Thyroid gland (tissue), 4 donors: ENCODE measurements at places on chromosomes 5 and 9. TPM values are rescaled to one million over a fixed set of nuclear protein-coding genes. Genes with fewer than 3 reads are reported as not detected.

DNA sequence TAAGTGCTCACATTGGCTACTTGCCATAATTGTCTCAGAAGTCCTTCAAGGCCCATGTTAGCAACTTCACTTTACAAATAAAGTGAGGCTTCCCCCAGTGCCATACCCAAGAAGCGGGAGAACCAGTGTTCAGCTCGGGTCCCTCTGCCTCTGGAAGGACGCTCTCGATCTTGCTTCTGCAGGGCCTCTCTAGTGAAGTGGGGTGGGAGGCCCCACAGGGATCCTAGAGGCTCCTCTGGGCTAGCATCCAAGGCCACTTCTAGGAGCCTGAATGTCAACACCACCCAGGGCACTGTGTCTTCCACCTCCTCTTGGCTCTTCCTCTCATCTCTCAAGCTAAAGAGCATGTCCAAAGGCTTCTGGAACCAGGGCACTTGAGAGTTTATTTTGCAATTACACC is 282.5 kb downstream of the GADD45G start:
- peak; percentile 56 for DNase-seq

ADRA1B gene
- total RNA-seq, result 13.2 TPM

- DNase-seq, result no peak
Measured at GRCh38 chr5:132365213-132365612, 4.3 kb upstream of the SLC22A5 start.

DNA sequence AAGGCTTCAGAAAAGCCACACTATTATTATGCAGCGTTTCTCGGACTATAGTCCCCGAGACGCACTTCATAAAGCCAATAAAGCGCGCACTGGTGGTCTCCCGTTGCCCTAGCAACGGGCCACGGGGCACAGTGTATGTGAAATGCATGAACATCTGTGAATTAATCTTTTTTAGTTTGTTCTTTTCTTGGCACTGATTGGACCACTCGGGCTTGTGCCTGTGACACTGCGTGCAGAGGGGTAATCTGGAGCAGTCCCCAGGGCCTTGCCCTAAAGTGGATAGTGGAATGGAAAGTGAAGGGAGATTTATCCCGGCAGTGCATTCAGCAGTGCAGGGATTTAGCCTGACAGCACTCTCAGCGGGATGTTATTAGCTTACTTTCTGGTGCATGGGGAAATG is 92.1 kb downstream of the TLE4 start:
- no peak for DNase-seq

- no peak for DNase-seq
Measured at GRCh38 chr9:110561826-110562225, 17.7 kb downstream of the SVEP1 start.

DNA sequence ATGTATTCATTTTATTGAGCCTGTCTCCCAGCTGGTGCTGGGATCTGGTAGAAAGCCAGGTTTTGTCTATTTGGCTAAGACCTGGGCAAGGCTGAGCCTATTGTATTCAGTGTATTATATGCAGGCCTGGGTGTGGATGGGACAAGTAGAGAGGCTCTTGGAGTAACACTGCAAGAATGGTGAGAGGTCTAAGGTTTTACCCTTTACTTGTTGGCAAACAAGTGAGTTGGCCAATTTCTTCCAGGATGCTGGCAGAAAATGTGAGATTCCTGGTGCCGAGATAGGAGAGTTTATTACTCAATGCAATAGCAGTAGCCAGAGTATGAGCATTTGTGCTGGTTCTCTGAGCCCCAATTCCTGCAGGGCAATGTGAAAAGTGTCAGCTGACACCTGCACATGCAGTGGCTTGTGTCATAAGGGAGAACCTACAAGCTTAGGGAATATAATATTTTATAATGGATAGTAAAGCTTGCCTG is 141.7 kb upstream of the PRLR start:
- DNase-seq, result no peak

IFT74 gene
- 34.0 TPM for total RNA-seq

SEMA5A gene
- total RNA-seq, result 1.8 TPM
